ENCODE measurements at places on chromosomes 3 and 15.
A peak's percentile ranks its signal among the peaks of the same experiment; 100 is the strongest.

GRCh38 chr3:36591959-36592358, 172.4 kb downstream of the DCLK3 start:
- no peak for DNase-seq

GRCh38 chr15:59018833-59019232, 31.4 kb downstream of the RNF111 start:
- DNase-seq = no peak

- DNase-seq = no peak
Observed at GRCh38 chr3:155112661-155113389, 32.7 kb downstream of the MME start.

DNA sequence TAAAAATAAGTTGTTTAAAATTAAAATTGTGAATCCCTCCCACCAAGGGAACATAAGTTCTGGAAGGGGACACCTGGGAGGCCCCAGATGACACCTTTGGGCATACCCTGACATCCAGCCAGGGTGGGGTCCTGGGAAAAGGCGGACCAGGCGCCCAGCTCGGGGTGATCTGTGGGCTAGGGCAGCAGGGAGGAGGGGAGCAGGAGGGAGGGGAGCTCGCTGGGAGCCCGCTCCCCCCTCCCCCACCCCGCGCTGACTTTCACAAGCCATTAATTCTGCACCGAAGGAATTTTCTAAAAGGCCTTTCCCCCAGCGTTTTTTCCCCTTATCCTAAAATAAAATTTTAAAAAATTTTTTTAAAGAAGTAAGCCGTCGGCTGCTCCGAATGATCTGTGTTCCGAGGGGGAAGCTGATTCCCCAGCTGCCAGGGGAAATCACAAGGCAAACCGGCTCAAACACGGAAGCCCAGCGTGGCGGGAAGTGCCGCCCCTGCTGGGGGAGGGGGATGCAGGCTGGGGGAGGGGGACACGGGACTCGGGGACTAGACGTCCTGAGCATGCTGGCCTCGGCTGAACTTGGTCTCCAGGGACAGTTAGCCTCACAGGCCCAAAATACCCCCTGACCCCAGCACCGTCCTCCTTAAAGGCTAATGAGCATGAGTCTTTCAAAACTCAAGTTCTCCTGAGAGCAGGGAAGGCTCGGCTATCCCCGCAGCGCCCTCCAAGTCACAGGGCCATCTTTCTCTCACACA, 13.9 kb downstream of the PLXND1 start:
- DNase-seq = no peak

DNA sequence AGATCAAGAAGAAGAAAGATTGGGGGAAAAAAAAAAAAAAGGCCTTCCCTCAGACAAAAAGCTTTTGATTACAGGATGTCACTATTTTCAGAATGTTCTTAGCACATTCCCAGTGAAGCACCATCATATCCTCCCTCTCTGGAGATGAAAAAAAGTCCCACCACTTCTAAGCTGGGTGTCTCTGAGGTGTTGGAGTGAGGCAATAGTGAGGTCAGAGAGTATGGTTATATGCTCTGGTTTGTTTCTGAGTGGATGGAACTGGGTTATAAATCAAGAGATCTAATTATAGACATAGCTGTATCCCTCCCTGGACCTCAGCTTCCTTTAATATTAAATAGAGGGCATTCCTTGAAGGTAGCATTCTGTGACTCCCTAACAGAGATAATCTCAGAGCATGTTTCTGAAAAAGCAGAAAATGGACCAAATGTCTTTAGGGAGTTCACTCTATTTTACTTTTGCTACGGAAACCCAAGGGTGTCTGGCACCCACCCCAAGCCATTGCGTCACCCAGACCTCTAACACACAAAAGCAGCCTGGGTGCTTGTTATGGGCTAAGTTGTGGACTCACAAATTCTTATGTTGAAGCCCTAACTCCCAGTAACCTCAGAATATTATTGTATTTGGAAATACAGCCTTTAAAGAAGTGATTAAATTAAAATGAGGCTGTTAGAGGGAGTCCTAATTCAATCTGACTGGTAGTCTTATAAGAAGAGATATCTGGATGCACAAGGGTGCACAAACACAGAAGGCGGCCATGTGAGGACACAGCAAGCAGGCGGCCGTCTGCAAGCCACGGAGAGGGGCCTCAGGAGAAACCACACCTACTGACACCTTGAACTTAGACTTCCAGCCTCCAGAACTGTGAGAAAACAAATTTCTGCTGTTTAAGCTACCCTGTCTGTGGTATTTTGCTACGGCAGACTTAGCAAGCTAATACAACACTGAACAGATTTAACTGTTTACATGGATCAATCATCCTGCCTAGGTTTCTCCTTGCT, 81.5 kb downstream of the MB21D2 start:
- DNase-seq = no peak

DNA sequence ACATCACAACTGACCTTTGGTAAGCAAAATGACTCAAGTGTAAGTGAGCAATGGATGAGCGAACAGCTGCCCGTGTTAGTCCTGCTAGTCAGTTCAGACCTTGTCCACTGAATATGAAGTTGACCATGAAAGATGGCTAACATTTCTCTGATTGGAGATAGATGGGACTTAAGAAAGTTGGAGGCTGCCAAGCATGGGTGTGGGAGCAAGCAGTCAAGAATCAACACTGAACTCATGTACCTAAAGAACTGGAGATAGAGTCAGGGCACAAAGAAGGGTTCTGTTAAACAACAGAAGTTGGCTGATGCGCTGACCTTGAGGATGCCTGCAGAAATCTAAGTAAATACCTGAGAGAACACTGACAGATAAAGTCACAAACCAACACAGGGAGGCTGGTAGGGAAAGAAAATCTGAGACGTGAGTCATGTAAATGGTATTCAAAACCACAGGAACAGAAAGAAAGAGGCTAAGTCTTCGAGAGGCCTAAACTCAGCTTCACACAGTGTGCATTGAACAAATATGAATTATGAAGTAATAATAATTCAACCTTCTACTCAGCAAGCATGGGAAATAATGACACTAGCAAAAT, 30.7 kb upstream of the ANPEP start:
- DNase-seq = peak; percentile 85

- no peak for DNase-seq
Observed at GRCh38 chr15:29018120-29018805, 132.5 kb downstream of the APBA2 start.

DNA sequence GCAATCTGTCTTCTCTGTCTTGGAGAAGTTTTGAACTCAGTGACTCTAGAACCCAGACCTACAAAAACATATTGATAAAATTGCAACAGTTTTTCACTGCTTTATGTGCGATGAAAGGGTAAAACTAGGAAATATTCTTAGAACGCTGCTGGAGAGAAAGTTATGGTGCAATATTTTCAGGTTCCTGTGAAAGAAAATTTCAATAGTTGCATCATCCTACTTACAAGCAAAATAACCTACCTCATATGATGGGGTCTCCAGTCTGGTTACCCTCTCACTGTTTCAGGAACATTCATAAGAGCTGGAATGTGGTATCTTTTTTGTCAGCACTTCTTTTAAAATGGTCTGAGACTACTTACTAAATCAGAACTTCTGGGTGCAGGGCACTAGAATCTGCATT, 27.1 kb downstream of the GATM start:
- no peak for DNase-seq

- no peak for DNase-seq
Observed at GRCh38 chr15:74270854-74271520, 34.9 kb downstream of the CCDC33 start.

DNA sequence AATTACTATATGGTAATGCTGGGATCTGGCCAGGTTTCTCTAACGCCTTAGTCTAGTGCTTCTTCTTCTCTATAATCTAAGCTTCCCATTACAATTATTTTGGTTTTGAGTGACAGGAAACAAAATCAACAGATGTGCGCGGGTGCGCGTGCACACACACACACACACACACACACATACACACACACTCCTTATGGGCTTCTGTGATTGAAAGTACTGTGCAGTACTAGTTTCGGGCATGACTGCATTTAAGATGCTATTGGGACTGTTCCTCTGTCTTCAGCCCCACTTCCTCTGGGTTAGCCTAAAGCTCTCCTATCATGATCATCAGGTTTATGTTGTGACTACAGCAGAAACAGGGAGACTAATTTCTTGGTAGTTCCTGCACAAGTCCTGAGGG, 32.2 kb downstream of the EPHB1 start:
- no peak for DNase-seq

DNA sequence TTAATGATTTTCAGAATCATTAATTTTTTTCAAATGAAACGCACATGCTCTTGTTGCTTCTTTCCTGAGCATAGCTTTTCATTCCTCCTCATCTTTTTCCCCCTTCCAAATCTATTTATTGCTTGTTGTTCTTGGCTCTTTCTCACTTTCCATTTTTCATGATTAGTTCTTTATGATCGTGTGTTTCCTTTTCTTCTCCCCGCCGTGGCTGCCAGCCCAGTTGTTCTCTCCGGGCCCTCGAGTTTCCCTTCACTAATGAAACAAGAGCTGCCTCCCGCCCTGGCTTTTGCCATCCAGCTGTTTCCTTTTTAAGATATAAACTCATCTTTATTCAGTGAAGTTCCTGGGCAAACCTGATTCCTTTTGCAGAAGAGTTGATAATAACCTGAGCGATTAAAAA, 170.2 kb upstream of the NR2F2 start:
- DNase-seq = no peak

DNA sequence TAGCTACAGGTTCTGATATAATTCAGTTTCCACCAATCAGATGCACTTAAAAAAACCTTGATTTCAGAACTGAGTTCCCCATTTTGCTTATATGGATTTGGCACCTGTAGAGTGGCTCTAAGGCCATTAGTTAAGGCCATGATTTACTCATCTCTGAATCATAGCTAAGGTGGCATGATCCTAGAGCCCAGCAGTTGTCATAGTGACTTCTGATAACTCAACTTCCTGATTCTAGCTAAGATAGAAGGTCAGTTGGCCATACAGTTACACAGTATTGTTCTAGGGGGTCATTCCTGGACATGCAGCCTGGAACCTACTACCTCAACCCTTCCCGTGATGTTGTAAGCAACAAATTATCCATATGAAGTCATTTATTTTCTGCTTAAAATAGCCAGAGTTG, 15.9 kb upstream of the TMEM87A start:
- no peak for DNase-seq

- DNase-seq = no peak
Observed at GRCh38 chr3:135811651-135812050, 153.9 kb upstream of the PPP2R3A start.

DNA sequence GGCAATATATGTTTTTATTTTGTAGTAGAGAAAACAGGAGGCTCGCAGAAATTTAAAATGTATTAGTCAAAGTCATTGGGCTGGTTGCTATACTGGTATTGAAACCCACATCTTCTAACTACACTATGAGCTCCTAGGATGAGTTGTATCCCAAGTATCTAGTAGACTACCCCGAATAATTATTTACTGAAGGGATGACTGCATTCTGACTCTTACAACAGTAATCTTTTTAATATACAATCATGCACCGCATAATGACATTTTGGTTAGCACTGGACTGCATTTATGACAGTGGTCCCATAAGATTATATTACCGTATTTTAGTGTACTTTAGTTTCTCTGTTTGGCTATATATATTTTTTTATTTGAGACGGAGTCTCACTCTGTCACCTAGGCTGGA, 15.3 kb downstream of the PIGB start:
- no peak for DNase-seq

GRCh38 chr3:51759203-51759602, 19.8 kb downstream of the IQCF6 start:
- no peak for DNase-seq

- no peak for DNase-seq
Observed at GRCh38 chr3:194736277-194736895, 50.7 kb downstream of the FAM43A start.

GRCh38 chr3:39935261-39935660, 125.9 kb downstream of the MYRIP start:
- DNase-seq = no peak

GRCh38 chr15:47429376-47429775, 287.9 kb upstream of the SEMA6D start:
- no peak for DNase-seq

DNA sequence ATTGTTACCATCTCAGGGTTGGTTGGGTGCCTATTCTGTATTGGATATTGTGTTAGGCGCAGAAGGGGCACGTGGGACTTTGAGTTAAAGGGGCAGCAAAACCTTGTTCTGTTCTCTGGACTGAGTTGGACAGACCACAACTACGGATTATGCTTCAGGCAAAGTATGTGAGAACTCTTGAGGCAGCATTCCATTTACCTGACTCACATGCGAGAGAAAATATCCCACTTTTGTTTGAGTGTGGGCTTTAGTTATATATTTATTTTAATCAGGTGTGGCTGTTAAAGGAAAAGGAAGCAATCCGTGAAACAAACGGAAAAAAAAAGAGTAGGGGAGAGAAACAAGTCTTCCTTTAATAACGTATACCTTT, 627 bp upstream of the PLS1 start:
- peak; percentile 58 for DNase-seq

- no peak for DNase-seq
Observed at GRCh38 chr3:11307830-11308432, 35.7 kb downstream of the ATG7 start.

DNA sequence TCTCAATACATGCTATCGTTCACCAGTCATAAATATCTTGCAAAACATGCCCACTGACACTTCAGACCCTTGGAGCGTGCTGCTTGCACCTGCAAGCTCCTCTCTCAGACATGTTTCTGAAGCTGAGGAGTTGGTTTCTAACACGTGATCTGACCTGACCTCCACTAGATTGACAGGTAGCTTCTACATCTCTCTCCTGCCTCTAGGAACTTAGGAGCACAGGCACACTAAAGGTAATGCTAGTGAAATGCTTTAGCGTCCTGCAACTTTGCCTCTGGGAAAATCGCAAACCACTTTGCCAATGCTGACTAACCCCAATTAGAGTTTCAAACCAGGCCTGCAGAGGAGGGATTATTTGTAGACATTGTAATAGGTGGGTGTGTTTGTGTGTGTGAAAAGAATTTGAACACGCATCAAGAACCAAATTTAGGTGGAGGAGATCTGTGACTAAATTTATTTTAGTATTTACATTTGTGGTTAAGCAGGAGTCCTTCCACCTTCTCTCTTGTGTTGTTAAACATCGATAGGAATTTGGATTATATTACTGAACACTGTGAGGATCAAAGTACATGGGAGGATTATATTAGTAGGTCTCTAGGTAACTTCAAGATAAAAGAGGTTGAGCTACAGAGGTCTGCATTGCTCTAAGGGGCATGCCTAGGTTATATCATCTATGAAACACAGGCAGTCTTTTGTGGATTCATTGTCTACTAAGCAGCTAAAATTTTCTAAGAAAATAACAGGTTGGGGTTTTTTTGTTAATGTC, 86.7 kb upstream of the ZBED2 start:
- no peak for DNase-seq

All from urothelium cell line (cell line).